GM13976 (cell line): ENCODE measurements at places on chromosomes 1 and 21.

DNA sequence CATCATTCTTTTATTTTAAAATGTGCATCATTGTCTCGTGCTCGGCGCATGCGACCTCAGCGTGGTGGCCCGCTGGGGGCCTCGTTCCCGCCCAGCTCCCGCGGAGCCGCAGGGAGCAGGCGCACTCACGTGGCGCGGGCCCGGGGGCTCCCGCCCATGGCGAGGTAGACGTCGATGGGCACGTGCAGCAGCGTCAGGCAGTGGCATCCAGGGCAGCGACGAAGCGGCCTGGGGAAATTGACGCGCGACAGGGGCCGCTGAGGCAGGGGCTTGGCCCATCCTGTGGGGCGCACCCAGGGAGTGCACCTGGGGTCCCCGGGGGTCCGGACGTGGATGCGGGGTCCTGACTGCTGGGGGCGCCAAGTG is 994 bp downstream of the FAM229A start:
- DNase-seq: no peak

DNA sequence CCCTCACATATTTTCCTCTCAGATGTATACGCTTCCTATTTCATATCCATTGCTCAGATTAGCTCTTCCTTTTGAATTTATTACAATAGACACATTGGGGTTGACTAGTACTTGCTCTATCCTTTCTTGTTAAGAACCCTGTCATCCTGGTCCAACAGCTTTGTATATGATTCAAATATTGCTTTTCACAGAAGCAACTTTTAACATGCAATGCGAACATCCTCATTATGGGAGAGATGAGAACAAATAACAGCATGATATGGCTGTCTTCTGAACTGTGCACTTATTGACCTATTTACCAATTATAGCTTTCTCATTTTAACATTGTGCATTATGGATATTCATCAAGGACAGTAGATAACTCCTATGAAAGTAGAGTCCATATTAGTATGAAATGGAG is 510.8 kb downstream of the PTPRC start:
- DNase-seq: no peak

DNA sequence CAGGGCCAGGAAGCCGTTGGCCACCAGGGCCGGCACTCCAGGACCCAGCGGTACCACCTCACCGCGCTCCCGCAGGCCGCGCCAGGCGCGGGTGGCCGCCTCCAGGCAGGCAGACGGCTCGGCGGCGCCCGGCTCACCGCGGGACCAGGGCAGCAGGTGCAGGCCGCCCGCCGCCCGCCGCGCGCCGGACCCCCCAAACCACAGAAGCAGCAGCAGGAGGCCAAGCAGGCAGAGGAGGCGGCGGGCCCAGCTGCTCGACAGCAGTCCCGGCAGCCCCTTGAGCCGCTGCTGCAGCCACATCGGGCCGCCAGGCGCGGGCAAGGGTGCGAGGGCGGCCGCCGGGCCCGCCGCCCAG is 312 bp downstream of the KIAA2013 start:
- no peak for DNase-seq

GRCh38 chr1:116899529-116899928 is 10.2 kb upstream of the PTGFRN start:
- no peak for DNase-seq

DNA sequence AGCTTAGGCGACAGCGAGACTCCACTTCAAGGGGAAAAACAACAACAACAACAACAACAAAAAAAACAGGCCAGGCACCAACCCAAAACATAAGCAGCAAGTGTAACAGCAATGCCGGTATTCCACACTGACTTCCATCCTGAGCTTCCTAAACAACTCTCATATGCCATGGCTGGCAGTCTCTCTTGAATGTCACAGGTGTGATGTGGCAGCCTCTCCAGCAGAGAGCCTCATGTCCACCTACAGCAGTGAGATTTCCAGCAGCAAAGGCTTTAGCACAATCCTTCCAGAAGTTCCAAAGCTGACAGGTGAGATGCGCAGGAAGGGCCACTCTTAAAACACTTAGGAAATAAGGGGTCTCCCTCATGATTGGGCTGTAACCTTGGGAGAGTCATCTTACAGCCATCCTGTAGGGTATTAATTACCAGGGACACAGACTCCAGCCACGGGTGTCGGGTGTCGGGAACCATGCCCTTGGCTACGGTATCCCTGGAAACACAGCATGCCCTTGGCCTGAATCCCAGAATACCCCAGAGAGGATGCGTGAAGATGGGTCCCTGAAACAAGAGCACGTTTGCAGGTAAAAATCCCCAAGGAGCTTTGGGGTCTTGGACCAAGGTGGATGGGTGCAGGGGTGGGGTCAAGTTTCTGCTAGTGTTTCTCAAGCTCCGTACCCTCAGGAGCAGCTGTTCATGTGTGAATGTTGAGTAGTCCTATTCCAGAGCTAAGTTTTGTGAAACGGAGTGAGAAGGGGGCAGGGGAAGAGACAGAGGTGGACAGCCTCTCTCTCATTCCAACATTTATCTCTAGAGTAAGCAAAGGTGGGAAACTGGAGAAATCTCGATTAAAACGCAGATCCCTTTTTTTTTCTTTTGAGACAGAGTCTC is 31.4 kb downstream of the CLSTN1 start:
- DNase-seq: no peak

DNA sequence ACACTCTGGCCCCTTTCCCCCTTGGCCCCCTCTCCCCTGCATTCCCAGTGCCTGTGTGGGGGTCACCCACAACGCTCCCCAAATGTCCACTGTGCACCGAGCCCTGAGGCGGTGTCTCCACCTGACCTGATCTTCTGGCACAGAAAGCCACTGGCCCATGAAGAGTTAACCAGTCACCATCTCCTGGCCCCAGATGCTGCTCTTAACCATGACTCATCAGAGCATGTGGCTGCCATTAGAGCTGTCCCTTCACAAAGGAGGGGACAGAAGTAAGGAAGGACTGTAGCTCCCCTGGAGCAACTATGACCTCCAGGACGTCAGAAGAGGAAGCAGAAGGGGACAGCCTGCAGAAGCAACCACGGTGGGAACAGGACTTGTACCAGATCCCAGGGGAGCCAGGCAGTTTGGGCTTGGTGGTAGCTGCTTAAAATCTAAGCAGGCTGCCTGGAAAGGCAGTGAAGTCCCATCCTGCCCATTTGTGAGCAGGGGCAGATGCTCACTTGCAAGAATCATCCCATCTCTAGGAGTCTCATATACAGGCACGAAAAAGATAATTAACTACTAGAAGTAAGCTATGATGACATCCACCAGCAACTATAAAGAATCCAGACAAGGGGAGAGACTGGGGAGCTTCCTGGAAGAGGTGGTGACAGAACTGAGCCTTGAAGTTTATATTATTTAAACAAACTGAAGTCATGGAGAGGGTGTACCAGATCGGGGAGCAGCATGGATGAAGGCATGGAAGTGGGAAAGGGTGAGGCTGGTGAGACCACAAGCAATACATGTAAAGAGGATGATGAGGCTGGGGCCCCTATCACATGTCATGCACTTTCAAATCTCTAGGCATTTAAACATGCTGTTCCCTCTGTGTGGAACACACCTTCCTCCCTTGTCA is 1.1 kb upstream of the TTC39A start:
- peak; percentile 72 for DNase-seq

DNA sequence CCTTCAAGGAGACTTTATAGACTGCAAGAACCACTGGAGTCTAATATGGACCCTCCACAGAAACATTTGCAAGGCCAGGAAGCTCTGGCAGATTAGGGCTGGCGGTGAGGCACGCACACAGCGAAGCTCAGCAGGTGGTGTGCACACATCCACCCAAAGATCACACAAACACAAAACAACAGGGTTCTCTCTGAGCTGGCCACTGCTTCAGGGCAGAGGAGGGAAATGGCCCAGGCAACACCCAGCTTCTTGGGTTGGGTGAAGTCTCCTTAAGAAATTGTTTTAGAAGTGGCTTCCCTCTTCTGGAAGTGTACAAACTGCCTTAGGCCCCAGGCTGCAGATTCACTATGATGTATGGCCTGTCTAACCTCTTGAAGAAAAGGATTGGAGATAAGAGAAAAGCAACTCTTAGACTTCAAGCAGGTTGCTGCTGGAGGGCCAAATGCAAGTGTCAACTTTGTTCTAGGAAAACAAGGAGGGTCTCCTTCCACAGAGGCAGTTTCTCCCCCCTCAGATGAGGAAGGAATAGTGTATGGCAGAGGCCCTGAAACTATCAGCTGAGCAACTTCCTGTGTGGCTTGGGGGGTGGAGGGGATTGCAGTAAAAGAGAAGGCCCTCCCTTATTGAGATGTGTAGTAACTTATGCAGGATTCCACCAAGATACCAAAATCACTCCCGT is 2.0 kb downstream of the RCSD1 start:
- DNase-seq: no peak

GRCh38 chr1:79302380-79302930 is 295.9 kb upstream of the ADGRL4 start:
- DNase-seq: no peak

DNA sequence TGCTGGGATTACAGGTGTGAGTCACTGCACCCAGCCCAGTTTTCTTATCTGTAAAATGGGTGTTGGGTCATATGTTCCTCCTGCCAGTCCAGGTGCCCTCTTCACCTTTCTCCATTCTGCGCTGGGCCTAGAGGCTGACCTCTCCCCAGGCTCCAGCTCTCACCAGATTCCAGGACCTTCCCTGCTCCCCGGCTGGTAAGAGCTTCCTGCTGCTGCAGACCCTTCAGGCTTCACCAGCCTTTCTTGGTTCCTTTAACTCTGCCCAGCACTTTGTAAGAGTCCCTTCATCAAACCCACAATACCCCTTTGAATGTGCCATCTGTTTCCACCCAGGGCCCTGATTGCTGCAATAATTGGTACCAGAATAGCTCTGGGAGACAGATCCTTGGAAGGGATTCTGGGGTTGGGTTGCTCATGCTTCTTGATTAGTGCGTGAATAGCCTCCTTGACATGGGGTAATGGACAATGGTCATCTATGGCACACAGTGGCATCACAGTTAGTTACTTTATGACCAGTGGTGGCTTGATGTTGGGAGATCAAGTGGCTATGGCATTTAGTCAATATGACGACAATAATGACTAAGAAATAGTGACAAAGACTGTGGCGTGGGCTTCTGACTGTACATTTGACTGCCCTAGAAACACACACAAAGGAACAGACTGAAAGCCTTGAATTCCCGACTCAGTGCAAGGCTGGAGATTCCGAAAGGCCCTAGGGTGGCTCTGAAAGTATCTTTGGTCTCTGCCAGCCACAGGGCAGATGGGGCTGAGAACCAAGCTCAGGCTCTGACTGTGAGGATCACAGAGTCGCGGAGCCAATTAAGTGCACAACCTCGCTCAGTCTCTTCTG is 67.3 kb downstream of the SLC9A1 start:
- DNase-seq: no peak

- DNase-seq: no peak
Observed at GRCh38 chr1:113946678-113947387, 17.7 kb downstream of the HIPK1 start.

DNA sequence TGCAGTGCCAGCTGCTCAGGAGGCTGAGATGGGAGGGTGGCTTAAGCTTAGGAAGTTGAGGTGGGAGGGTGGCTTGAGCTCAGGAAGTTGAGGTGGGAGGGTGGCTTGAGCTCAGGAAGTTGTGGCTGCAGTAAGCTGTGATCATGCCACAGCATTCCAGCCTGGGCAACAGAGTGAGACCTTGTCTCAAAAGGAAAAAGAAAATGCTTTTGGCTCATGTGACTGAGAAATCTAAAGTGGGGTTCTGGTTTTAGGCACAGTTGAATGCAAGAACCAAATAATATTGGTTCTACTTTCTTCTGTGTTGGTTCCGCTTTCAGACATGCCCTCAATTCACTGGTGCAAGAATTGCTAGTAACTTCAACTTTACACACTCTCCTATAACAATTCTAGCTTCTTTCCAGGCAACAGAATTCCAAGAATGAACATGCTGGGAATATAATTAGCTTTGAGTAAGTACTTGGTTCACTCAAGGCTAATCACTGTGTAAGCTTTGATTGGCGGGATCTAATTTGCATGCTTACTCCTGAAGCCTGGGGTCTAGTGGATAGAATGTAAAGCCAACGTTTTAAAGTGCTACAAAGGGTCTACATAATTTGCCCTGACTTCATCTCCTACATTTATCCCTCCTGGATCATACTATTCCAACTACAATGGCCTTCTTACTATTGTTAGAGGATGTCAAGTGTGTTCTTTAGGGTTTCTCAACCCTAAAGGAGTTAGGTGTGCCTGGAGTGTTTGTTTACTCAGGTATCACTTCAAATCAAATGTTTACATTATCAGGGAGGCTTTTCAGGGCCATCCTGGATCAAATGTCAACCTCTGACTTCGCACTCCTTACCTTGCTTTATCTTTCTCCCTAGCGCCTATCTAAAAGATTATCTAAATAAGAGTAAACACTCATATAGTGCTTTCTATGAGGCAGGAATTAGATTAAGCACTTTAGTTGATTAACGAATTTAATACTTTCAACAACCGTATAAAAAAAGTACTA is 115.1 kb downstream of the SLC16A1 start:
- no peak for DNase-seq

- no peak for DNase-seq
Observed at GRCh38 chr1:24093732-24094131, 18.2 kb downstream of the MYOM3 start.
